Natural killer cell (primary cell): ENCODE measurements at places on chromosomes 7 and 10.

DNA sequence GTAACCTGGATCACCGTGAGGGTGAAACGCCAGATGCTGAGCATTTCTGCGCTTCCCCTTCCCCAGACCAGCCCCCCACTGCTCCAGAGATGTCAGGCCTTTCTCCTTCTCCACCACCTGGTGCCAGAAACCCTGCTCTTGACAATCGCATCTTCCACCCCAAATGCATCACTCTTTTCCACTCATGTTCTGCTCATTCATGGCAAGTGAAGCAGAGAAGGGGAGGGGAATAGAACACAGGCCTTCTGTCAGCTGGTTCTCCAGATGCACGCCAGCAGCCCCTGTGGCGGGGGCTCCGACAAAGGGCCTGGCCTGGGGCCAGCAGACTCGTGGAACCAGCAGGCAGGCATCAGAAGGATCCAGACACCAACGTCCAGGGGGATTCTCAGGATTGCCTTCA, 68.5 kb upstream of the SVIL start:
- H3K36me3 ChIP-seq, result no peaks in the 10 kb centered on the region
- peaks cover 14% of the 10 kb centered on the region for H3K4me1 ChIP-seq
- DNase-seq, result no peak

DNA sequence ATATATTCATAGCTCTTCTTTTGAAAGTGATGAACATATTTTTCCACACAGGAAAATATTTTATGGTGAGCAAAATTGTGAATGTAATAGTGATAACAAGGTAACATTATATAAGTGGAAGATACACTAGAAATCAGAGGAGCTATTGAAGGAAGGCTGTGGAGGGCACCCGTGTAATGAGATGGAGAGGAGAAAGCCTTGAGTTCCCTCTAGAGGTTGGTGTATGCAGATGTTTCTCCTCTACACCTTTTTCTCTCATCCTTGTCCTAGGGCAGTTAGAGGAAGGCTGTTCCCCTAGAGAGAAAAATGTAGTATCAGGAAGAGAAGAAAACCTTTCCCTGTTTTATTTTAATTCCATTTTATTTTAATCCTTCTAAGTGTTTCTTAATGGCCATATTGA, 54.6 kb upstream of the NRG3 start:
- H3K27me3 ChIP-seq, result no peaks in the 10 kb centered on the region
- peak; percentile 33 for DNase-seq
- no peaks in the 10 kb centered on the region for H3K36me3 ChIP-seq
- H3K4me3 ChIP-seq, result no peak overlapping the region

DNA sequence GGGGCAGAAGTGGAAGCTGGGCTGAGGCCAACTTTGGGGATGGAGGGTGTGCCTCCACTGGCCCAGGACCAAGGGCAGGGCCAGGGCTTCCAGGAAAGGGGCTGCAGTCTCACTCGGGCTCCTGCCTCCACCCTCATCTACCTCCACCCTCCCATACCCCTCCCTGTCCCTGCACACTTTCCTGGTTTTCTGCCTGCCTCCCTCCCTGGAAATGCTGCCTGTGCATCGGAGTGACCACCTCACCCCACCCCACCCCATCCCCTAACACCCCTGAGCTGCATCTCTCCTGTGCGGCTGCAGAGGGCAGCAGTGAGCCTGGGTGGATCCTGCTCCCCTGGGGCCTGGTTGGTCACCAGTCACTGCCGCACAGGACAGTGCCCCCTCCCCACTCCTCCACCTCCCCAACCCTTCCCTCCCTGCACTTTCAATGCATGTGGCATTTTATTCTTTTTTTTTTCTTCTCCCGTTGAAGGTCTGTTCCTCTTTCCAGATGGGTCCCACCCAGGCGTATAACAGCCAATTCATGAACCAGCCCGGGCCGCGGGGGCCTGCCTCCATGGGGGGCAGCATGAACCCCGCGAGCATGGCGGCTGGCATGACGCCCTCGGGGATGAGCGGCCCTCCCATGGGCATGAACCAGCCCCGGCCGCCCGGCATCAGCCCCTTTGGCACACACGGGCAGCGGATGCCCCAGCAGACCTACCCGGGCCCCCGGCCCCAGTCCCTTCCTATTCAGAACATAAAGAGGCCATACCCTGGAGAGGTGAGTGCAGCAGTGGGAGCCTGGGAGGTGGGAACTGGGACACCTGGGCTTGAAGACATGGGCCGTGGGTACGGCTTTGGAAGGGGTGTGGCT, 54.1 kb upstream of the PPIF start:
- H3K36me3 ChIP-seq, result peaks cover 30% of the 10 kb centered on the region
- no peaks in the 10 kb centered on the region for H3K27me3 ChIP-seq
- H3K4me1 ChIP-seq, result peaks cover 56% of the 10 kb centered on the region
- peak overlapping the region; percentile 61 for H3K27ac ChIP-seq
- DNase-seq, result no peak
- H3K4me3 ChIP-seq, result no peak overlapping the region

DNA sequence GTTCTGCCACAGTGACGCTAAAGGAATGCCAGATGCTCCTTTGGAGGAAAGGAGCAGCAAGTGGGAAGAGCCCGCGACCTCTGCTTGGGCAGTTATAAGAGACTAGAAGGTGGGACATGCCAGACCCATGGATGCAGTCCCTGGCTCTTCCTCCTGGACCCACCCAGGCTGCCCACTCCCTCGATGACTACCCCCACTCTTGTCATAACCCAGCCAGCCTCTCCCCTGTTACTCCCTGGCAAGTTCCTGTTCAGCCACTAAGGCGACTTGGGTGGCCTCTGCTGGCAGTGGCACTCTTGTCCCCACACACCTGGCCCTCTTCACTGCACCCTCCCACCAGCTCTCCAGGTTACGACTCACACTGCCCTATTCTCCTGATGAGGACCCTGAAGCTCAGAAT, 33.5 kb downstream of the COL13A1 start:
- H3K4me1 ChIP-seq, result peaks cover 29% of the 10 kb centered on the region
- no peaks in the 10 kb centered on the region for H3K27me3 ChIP-seq
- no peaks in the 10 kb centered on the region for H3K36me3 ChIP-seq
- no peak for DNase-seq
- no peak overlapping the region for H3K4me3 ChIP-seq
- no peak overlapping the region for H3K27ac ChIP-seq

DNA sequence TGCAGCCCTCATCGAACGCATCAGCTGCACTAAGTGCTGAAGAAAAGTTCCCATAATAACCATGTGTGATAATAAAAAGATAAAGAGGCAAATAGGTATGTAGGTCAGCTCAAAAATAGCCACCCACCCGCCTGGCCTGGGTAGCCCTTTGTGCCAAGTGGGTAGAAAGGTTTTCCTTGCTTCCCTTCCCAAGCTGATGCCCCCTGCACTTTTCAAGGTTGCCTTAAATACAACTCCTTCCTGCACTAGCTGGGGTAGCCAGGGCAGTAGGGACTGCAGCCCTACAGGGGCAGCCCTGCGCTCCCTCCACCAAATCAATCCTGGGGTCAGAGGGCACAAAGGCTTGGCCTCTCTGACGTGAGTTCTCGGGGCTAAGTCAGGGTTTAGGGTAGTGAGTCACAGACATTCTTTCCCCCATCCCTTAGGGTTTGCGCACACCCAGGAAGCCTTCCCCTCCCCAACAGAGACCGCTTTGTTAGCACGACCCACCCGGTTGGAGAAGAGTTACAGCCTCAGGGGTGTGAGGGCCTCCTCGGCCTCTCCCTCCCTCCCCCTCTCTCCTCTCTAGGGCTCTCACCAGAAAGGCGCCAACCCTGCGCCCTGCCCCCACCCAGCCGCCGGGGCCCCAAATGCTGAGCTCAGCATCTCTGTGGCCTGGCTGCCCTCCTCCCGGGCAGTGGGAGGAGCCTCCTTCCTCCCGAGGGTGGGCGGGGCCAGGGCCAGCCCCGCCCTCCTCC, 13.3 kb upstream of the DDIT4 start:
- DNase-seq, result peak; percentile 85
- H3K4me3 ChIP-seq, result peak overlapping the region; percentile 53
- H3K36me3 ChIP-seq, result no peaks in the 10 kb centered on the region
- peak overlapping the region; percentile 82 for H3K27ac ChIP-seq
- H3K27me3 ChIP-seq, result no peaks in the 10 kb centered on the region

DNA sequence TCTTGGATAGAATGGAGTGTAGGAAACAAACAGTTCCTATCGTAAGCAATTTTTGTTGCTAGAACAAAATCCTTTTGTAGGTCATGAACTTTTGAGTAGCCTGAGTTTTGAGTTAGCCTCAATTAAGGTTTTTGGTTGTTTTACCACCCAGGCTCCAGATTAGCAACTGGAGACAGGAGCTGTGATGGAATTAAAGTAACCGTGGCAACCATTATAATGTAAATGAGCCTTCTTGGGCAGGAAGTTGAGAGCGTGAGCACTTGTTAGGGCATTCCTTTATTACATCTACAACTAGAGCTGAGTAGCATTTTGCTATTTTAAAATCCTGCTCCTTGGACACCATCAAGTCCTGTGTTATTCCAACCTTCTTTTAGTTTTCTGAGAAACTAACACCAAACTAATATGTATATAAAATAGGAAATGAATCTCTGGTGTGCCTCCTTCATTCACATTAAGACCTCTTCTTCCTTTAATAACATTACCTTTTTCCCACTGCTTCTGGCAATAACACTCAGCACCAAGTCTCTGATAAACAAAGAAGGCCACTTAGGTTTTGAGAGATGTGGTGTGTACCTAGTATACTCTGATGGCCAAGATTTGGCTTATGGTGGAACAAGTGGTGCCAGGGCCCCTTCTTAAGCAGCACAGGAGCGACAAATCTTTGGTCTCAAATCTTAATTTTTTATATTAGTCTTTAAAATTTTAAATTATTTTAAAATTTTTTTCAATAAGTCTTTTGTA, 34.0 kb downstream of the AHCYL2 start:
- no peak overlapping the region for H3K27ac ChIP-seq
- H3K27me3 ChIP-seq, result no peaks in the 10 kb centered on the region
- peaks cover 11% of the 10 kb centered on the region for H3K4me1 ChIP-seq
- DNase-seq, result no peak
- H3K4me3 ChIP-seq, result no peak overlapping the region

GRCh38 chr10:6576326-6576725, 3.8 kb downstream of the PRKCQ start:
- peaks cover 47% of the 10 kb centered on the region for H3K4me1 ChIP-seq
- DNase-seq, result no peak
- no peak overlapping the region for H3K4me3 ChIP-seq

- H3K4me3 ChIP-seq, result no peak overlapping the region
- no peaks in the 10 kb centered on the region for H3K4me1 ChIP-seq
- H3K27ac ChIP-seq, result no peak overlapping the region
- H3K27me3 ChIP-seq, result no peaks in the 10 kb centered on the region
- no peak for DNase-seq
- no peaks in the 10 kb centered on the region for H3K36me3 ChIP-seq
Observed at GRCh38 chr10:15333909-15334649, 37.0 kb downstream of the FAM171A1 start.

- H3K4me1 ChIP-seq, result no peaks in the 10 kb centered on the region
- H3K27ac ChIP-seq, result no peak overlapping the region
- no peaks in the 10 kb centered on the region for H3K27me3 ChIP-seq
- no peak overlapping the region for H3K4me3 ChIP-seq
Observed at GRCh38 chr7:10740805-10741204, 232.9 kb upstream of the PHF14 start.

- no peaks in the 10 kb centered on the region for H3K27me3 ChIP-seq
- H3K27ac ChIP-seq, result peak overlapping the region; percentile 52
- no peak overlapping the region for H3K4me3 ChIP-seq
- H3K4me1 ChIP-seq, result peaks cover 68% of the 10 kb centered on the region
Observed at GRCh38 chr10:80504158-80504811, 33.4 kb upstream of the SH2D4B start.

DNA sequence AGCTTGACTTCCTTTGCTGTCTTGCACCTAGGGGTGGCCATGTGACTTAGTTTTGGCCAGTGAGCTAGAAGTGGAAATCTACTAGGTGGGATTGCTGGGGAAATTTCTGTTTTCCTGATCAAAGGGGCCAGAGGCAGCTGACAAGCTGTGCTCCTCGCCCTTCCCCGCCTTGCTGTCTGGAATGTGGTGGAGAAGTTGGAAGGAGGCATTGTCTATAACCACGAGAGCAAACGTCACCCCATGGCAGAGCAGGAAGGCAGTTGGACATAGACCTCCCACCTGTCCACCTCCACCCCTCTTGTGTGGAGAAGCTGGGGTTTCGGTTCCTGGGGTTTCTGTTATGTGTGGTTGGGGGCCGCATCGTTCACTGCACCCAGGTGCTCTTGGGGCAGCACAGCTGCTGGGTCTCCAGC, 7.3 kb downstream of the SFRP5 start:
- H3K4me1 ChIP-seq, result no peaks in the 10 kb centered on the region
- no peak overlapping the region for H3K27ac ChIP-seq
- no peak for DNase-seq
- no peaks in the 10 kb centered on the region for H3K27me3 ChIP-seq

GRCh38 chr10:29517352-29517923, 117.3 kb downstream of the SVIL start:
- no peaks in the 10 kb centered on the region for H3K27me3 ChIP-seq
- peaks cover 9% of the 10 kb centered on the region for H3K36me3 ChIP-seq
- H3K4me1 ChIP-seq, result peaks cover 2% of the 10 kb centered on the region
- no peak overlapping the region for H3K4me3 ChIP-seq
- DNase-seq, result no peak
- H3K27ac ChIP-seq, result no peak overlapping the region

- H3K4me3 ChIP-seq, result no peak overlapping the region
- no peaks in the 10 kb centered on the region for H3K36me3 ChIP-seq
- H3K4me1 ChIP-seq, result peaks cover 33% of the 10 kb centered on the region
- no peak overlapping the region for H3K27ac ChIP-seq
- DNase-seq, result no peak
Observed at GRCh38 chr7:28960071-28960840, 2.1 kb upstream of the TRIL start.

DNA sequence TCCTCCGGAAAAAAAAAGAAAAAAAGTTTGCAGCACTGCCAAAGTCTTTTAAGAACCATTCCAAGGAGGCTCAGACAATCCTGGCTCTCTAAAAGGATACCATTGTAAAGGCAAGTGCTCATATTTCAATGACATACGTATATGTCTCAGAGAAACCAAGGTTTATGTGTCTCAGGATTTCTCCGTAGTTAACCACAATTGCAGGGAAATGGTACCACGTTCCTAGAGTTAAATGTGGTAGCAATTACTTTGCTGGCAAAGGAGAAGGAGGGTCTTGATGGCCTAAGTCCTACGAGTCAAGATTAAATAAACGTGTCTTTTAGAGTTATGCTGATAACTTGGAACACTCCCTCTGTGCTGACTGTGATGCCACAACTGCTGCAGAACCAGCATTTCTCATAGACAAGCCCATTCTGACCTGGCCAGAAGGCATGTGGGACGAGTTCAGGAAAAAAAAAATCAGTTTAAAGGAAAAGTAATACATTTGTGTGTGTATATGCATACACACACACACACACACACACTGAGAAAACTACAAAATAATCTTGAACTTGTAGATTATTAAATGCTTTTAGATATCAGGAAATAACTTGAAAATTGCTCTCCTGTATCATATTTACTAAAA, 245.9 kb downstream of the FGFR2 start:
- H3K27me3 ChIP-seq, result no peaks in the 10 kb centered on the region
- H3K36me3 ChIP-seq, result no peaks in the 10 kb centered on the region
- no peaks in the 10 kb centered on the region for H3K4me1 ChIP-seq
- H3K4me3 ChIP-seq, result no peak overlapping the region
- no peak overlapping the region for H3K27ac ChIP-seq

DNA sequence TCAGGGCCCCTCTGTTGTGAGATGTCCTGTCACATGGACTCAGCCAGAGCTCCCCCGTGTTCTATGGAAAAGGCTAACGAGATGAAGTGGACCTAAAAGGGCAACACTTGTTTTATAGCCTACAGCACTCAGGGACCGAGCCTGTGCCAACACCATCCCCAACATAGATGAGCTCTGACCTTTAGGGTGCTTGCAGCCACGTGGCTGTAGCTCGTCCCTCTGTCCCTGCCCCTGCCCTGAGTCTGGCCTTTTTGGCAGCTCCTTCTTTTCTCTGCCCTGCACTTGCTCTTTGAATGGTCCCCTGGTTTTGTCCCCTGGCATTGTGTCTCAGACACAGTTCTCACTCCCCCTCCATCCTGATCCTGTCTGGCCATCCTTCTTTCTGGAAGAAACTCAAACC, 81.2 kb upstream of the GDF10 start:
- no peaks in the 10 kb centered on the region for H3K36me3 ChIP-seq
- H3K27me3 ChIP-seq, result no peaks in the 10 kb centered on the region
- H3K4me1 ChIP-seq, result no peaks in the 10 kb centered on the region
- H3K4me3 ChIP-seq, result no peak overlapping the region
